ENCODE measurements at places on chromosomes 6 and 20. TPM values are rescaled to one million over a fixed set of nuclear protein-coding genes. Genes with fewer than 3 reads are reported as not detected.

PSORS1C1 gene
- polyA plus RNA-seq: 3.8 TPM

SUMO4 gene
- polyA plus RNA-seq: 0.11 TPM

PTPN1 gene
- 24.6 TPM for polyA plus RNA-seq

TNFAIP3 gene
- 58.0 TPM for polyA plus RNA-seq

DYNLT2 gene
- 2.9 TPM for polyA plus RNA-seq

PGC gene
- polyA plus RNA-seq: not detected

MDFI gene
- polyA plus RNA-seq: 3.8 TPM

HLA-DMA gene
- 162 TPM for polyA plus RNA-seq

HDGFL1 gene
- not detected for polyA plus RNA-seq

LMBRD1 gene
- polyA plus RNA-seq: 52.0 TPM

CALHM5 gene
- polyA plus RNA-seq: 3.2 TPM

AKIRIN2 gene
- 53.6 TPM for polyA plus RNA-seq

SYNGAP1 gene
- 29.8 TPM for polyA plus RNA-seq

NKX2-4 gene
- not detected for polyA plus RNA-seq

RAB44 gene
- polyA plus RNA-seq: 0.12 TPM

FRK gene
- 3.5 TPM for polyA plus RNA-seq

C6orf132 gene
- 0.34 TPM for polyA plus RNA-seq

TTK gene
- polyA plus RNA-seq: 0.36 TPM

POLR3F gene
- polyA plus RNA-seq: 8.2 TPM

HTR1E gene
- polyA plus RNA-seq: 4.1 TPM

SMPDL3A gene
- polyA plus RNA-seq: 14.1 TPM

WFDC9 gene
- not detected for polyA plus RNA-seq

CST5 gene
- polyA plus RNA-seq: not detected

IGF2R gene
- polyA plus RNA-seq: 29.3 TPM

RFX6 gene
- not detected for polyA plus RNA-seq

RAB32 gene
- polyA plus RNA-seq: 27.7 TPM

SRMS gene
- not detected for polyA plus RNA-seq

SH3BGRL2 gene
- polyA plus RNA-seq: 3.8 TPM

IFNGR1 gene
- polyA plus RNA-seq: 55.5 TPM

TCP11 gene
- polyA plus RNA-seq: 0.35 TPM

OR11A1 gene
- not detected for polyA plus RNA-seq

EDN1 gene
- polyA plus RNA-seq: 8.0 TPM
